ENCODE measurements at places on chromosomes 6 and 20. TPM values are rescaled to one million over a fixed set of nuclear protein-coding genes. Genes with fewer than 3 reads are reported as not detected.

Gene MYL9
- 10.7 TPM for total RNA-seq

Gene RAET1L
- total RNA-seq = 99.5 TPM

Gene LIN28B
- not detected for total RNA-seq

Gene TAAR1
- not detected for total RNA-seq

Gene XKR7
- total RNA-seq = not detected

GRCh38 chr20:21496452-21496851, 17.4 kb downstream of the NKX2-2 start:
- DNase-seq = no peak

- DNase-seq = no peak
These were observed 1.4 kb upstream of the EPM2A start for GRCh38 chr6:145736661-145737144.

- DNase-seq = no peak
These were observed 39.6 kb upstream of the STX16 start for GRCh38 chr20:58611236-58612030.

DNA sequence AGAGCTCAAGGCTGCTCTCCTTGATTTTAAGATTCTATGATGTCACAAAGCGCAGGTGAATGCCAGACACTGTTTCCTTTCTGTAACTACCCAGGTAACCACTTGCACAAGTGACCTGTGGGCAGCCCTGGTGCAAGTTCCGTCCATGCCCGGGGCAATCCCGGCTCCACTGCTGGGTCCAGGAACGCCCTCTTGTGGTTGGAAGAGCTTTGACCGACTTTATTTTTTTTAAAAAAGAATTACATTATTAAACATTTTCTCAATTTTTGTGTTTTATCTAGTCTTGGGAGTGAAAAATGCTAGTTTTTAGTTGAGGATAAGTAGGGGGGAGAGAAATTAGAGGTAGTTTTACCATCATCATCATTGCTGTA, 695.2 kb downstream of the QKI start:
- no peak for DNase-seq

Data from esophagus squamous epithelium (tissue), 5 donors.